ENCODE measurements at places on chromosomes 7 and 10.

GRCh38 chr10:133614830-133615580 lies 11.6 kb downstream of the FRG2B start:
- ATAC-seq = no peak

- ATAC-seq = no peak
Measured at GRCh38 chr10:85635650-85636049, 730.9 kb downstream of the GRID1 start.

GRCh38 chr10:2366264-2366931 lies 629.1 kb upstream of the ADARB2 start:
- ATAC-seq = no peak

- peak; percentile 43 for ATAC-seq
Measured at GRCh38 chr10:114876602-114877300, 55.2 kb downstream of the FHIP2A start.

DNA sequence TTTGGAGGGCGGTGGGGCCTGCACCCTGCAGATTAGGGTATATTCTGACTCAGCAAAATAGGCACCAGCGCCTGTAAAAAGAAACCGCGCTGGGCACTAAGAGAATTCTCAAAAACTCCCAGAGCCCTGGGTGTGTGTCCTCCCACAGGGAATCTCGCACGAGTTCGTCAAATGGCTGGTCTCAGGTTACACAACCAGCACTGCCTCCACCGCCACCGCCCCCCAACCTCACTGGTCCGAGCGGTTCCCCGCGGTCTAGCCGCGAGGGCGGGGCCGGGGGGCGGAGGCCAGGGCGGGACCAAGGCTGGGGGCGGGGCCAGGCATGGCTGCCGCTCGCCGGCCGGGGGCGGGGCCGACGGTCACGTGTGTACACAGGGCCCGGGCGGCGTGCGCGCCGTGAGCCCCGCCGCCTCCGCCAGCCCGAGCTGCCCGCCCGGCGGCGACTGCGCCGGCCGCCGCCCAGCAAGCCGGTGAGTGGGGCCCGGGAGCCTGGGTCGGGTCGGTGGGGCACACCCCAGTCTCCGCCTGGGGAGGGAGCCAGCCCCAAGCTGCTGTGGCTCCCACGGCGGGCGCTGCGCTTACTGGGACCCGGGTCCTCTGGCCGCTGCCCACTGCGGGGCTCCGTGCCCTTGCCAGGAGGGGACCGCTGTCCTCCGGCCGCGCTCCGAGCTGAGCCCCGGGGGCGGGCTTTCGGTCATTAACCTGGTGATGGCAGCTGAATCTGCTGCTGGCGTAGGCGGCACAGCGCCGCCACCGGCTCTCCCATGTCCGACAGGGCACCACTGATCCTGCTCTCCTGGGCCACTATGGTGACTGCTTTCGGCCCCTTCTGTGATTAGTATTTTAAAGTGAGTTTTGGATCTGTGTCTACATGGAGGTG lies at the start of gene GPR146:
Gene GPR146 (plus strand): TSS at position 358 of the 880 bp plus-strand sequence. CDS start 12,970 bp downstream, outside the sequence.
- peak; percentile 92 for ATAC-seq

DNA sequence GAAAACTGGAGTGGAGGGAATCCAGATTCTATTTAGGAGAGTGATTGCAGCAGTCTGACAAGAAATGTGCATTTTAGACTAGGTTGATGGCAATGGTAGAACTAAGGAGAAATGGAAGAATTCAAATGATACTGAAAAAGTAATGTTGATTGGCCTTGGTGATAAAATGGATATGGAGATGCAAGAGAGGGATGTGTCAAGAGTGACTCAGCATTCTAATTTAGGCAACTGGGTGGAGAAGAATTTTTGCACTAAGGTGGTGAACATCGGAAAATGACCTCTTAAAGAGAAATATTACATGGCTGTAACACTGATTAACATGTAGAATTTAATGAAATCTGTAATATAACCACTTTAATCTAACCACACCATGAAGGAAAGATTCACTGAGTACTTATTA lies 806.5 kb downstream of the PHTF2 start:
- ATAC-seq = no peak

DNA sequence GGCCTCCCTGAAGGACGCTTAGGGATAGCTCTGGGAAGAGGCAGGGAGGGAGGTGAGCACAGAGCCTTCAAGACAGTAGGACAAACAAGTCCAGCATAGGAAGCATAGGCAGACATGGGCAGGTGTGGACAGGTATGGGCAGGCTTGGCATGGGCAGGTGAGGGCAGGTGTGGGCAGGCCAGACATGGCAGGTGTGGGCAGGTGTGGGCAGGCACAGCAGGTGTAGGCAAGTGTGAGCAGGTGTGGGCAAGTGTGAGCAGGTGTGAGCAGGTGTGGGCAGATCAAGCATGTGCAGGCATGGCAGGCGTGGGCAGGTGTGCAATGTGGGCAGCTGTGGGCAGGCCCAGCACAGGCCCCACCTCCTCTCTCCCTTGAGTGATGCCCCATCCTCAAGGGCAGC lies 148.8 kb upstream of the ZMIZ1 start:
- no peak for ATAC-seq

DNA sequence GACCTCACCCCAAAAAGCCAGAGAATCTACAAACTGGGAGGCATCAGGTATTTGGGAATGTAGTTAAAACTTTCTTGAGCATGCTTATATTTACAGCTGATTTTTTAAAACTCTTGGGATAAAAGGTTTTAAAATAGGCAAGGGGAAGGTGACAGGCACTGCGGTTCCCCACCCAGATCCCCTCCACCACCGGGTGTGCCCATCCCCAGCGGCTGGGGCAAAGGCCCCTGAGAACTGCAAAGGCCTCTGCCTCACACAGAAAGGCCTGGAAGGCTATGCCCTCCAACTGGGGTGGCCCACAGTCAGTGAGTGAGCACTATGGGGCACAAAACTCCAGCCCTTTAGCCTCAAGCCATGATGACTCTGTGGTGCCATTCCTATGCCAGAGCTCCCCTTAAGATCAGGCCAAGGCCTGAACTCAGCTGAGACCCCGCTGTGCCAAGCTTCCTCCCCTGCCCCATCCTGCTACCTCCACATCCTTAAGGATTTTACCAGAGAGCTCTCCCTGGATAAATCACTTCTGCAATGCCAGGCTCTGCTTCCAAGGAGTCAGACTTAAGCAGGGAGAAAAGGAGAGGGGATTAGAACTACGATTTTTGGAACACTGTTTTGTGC lies 299.1 kb downstream of the GRID1 start:
- ATAC-seq = no peak

DNA sequence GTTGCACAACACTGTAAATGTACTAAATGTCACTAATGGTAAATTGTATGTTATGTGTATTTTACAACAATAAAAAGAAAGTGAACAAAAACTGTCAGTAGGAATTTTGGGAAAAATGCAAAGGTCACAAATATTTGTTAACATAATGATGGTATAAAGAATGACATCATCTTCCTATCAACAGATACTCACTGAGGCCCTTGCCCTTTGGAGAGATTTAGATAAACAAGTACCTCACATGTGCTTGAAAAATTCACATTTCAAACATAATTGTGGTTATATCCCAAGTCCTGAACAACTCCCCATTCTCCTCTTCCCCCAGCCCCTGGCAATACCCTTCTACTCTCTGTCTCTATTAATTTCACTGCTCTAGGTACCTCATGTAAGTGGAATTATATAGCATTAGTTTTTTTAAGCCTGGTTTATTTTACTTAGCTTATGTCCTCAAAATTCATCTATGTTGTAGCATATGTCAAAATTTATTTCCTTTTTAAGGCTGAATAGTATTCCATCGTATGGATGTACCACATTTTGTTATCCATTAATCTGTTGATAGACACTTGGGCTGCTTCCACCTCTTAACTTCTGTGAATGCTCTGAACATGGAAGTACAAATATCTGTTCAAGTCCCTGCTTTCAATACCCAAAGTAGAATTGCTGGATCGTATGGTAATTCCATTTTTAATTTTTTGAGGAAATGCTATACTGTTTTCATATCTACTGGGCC lies 90.5 kb downstream of the WIPF3 start:
- no peak for ATAC-seq

DNA sequence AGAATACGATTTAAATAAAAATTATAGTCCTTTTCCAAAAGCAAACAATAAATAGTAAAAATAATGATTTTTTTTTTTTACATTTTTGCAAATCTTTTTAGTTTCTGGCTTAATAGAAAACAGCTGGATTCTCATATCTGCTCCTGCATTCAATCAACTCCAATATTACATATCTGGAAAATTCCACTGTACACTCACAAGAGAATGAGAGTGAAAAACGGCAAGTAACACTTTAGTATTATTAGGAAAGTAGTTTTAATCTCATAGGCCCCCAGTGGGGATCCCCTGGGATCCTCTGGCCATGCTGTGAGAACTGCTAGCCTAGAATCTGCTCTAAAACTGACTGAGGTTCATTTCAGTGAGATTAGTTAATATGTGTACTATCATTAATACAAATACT lies 128.6 kb upstream of the LRRN3 start:
- ATAC-seq = no peak

- ATAC-seq = peak; percentile 68
Measured at GRCh38 chr7:136114966-136115762, 138.0 kb upstream of the MTPN start.

DNA sequence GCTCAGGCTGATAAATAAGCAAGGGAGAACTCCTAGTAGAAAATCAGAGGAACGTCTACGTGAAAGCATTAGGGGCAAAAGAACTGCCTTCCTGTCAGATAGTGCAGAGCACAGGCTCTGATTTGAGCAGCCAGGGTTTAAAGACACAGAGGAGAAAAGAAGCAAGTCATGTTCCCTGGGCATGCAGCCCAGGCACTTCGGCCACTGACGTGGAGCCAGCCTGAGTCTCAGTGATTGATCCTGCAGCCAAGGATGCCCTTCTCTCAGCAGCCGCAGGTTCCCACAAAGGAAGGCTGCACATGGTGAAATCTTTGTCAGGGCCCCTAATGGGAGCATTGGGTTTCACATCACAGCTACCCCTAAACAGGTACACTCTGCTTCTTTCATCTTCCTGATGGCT lies 161.7 kb upstream of the HPS1 start:
- no peak for ATAC-seq

- no peak for ATAC-seq
Measured at GRCh38 chr7:149443523-149443922, 17.3 kb downstream of the ZNF777 start.

GRCh38 chr7:122136639-122137245 lies 7.3 kb downstream of the AASS start:
- ATAC-seq = no peak

GRCh38 chr7:44978511-44979366 lies at the start of gene MYO1G:
TSS of gene MYO1G (minus strand) at chr7:44979015. CDS start at chr7:44978961, 54 bp downstream.
- peak; percentile 60 for ATAC-seq

GRCh38 chr7:50610521-50611277 lies 45.5 kb upstream of the DDC start:
- ATAC-seq = peak; percentile 91

DNA sequence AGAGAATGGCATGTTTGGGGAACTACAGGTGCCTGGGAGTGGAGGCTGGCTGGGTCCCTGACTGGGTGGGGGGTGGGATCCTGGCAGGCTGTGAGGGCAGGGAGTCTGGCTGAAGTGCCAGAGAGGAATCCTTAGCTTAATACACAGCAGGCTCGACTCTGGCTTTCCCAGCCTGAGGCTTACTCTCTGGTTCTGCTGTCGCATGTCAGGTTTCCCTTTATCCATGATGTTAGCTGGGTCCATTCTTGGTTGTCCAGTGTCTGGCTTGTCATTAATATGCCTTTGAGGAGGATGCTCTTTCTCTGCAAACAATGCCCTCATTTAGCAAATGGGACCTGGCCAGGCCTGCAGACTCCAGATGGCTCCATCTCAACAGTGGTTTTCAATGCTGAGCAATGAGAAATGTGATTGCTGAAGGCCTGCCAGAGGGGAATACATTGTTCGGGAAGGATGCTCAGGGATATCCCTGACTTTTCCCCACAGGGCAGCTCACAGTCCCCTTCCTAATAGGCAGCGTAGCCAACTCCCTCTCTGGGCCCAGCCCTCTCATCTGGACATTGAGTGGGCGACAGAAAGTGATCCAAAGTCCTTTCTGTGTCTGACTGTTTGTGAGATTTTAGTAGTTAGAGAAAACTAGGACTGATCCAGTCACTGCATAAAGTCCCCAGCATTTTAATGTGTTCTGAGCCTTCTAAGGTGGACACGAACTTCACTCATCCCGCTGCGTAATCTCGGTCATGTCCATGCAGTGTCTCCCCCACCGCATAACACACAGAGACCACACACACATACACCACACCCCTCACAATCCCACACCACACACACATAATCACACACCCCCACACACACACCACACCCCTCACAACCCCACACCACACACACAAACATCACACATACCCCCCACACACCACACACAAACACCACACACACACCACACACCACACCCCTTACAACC lies 124.9 kb downstream of the ANLN start:
- ATAC-seq = no peak

DNA sequence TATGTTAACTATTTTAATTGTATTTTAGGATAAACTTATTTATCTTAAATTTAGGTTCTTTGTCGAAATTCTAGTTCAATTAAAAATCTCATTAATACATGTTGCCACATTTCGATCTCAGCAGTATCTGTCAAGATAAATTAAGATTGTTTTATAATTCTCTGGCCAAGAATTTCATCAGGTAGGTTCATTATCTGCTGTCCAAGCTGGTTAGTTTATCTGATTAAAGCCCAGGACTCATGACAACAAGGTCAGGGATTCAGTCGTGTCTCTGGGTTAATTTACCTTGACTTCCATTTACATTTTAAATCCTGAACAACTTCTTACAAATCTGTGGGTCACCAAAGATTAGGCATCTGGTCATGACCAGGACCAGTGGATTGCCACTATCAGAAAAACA lies 7.6 kb downstream of the STEAP4 start:
- no peak for ATAC-seq

GRCh38 chr10:63431962-63432797 lies 33.6 kb downstream of the JMJD1C start:
- ATAC-seq = peak; percentile 45

DNA sequence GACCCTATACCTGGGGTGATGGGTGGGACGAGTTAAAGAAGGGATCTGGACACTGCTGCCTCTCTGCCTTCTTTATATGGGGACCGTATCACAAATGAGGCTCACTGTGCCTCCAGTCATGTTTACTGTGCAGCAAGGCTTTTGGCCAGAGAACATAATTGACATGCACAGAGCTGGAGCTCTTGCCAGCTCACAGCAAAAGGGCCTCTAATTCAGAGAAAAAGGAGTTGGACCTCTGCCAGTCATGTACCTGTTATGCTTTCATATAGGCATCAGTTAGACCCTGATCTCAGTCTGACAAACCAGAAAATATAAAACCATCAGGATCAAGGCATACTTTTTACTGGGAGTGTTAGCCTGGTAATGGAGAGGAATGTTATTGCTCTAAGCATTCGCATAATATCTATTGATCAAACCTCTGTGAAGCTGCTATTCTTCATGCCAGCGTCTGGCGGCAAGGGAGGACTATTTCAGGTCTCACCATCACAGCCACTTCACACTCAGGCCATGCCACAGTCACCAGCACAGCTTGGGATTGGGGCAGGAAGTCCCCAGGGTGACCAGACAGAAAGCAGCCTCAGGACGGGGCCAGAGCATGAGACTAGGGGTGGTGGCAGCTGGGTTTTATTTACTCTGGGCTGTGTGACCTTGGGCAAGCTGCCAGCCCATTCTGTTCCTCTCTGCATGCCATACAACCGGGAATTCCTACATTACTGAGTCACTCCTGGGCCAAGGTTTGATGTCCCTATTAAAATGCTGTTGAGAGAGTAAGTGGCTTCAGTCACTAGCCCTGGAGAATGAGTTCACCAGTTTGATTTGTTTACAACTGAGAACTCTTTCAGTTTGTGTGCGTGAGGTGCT lies 90.1 kb downstream of the NPSR1 start:
- ATAC-seq = no peak

All from activated CD4-positive, CD25-positive, alpha-beta regulatory T cell treated with anti-CD3 and anti-CD28 coated beads, Interleukin-2, amount 50 U/mL, for 24 hours (primary cell).